ENCODE measurements at places on chromosomes 12 and 14.

DNA sequence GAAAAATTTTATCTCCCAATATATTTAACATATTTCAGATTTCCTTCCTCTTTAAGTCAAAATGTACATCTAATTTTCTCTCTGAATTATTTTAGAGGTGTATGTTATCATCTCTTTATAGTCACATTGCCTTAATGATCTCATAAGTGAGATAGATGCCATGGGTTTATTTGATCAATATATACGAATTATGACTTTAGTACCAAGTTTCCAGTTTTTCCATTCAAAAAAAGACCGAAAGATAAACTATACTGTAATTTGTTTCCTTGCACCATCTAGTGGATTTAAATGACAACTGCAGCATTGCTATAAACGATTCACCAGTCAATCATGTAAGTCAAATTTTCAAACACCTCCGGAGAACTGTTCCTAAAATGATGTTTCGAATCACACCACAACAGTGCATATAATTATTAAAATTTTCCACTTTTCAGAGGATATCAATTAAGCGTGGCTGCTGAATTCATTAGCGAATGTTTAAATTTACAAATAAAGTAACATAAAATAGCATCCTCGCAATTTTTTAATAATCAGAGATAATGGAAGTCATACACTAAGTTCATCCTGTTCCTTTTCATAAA lies 419 bp upstream of the ATXN7L3B start:
- peak; percentile 63 for DNase-seq

DNA sequence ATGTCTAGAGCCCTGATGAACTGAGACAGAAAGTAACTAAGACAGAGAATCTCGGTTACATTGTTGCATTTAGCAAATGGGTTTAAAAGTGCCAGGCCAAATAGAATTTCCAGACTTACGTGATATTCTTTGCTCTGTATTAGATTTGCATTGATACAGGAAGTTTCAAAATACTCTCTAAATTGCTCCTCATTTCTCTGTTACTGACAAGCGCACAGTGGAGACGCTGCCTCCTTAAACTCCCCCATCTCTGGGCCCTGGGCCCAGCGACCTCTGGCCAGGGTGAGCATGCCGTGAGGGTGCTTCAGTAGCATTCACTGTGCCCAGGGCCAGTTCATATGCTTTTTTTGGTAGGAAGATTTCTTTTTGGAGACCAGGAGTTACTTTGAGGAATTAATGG lies 22.9 kb upstream of the EVL start:
- no peak for DNase-seq

- no peak for DNase-seq
Observed at GRCh38 chr12:101806265-101806664, 24.5 kb downstream of the GNPTAB start.

DNA sequence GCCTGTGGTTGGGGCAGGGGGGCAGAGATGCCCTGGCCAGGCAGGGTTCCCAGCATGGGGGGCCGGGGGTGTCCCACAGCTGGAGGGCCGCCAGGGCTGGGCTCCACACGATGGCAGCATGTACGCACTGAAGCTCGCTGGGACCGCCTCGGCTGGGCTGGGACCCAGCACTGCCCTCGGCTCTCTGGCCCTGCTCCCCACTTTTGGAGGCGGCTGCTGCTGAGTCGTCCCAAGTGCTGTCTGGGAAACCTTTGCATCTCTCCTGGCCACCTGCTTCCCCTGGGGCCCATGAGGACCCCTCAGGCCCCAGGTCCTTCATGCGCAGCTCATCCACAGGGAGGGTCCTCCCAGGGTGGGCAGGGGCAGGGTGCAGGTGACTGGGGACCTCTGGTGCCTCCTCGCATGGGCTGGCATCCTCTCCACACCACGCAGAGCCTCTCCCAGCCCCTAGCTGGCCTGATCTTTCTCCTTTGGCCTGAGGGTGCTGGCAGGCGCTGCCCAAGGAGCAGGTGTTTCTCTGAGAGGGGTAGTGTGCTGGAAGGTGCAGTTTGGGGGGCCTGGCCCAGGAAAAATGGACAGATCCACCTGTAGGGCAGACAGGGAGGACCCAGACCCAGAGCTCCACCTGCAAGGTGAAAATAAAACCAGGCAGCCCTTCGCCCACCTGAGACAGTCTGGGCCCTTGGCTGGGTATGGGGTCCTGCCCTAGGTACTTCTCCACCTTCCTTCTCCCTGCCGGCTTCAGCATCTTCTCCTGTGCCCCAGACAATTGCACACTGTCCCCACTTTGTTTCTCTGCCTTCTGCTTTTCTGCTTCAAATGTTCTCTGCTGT lies 46.9 kb downstream of the DLK1 start:
- DNase-seq: no peak

DNA sequence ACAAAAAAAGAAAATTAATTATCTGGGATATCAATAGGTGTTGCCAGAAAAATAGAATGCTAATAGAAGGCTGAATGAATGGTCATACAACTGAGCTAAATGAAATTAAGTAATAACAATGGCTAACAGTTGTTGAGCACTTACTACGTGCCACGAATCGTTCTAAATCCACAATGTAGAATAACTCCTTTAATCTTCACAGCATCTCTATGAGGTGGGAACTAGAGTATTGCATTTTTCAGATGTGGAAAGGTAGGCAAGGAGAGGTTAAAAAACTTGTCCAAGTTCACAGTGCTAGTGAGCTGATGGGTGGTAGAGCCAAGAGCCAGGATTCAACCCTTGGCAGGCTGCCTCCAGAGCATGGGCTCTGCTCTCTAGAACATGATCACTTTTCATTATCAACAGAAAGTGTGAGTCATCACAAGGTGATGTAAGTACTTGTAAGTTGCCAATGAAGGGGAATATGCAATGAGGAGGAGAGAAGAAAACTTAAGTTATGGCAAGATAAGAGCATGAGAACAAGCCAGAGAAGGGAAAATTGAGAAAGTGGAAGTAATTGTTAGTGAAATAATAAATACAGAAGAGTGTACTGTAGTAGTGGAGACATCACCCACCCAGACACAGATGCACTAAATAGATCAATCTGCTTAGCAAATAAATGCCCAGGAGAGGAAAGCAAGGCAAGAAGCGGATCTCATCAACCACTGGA lies 122.1 kb downstream of the PRKD1 start:
- peak; percentile 87 for DNase-seq

DNA sequence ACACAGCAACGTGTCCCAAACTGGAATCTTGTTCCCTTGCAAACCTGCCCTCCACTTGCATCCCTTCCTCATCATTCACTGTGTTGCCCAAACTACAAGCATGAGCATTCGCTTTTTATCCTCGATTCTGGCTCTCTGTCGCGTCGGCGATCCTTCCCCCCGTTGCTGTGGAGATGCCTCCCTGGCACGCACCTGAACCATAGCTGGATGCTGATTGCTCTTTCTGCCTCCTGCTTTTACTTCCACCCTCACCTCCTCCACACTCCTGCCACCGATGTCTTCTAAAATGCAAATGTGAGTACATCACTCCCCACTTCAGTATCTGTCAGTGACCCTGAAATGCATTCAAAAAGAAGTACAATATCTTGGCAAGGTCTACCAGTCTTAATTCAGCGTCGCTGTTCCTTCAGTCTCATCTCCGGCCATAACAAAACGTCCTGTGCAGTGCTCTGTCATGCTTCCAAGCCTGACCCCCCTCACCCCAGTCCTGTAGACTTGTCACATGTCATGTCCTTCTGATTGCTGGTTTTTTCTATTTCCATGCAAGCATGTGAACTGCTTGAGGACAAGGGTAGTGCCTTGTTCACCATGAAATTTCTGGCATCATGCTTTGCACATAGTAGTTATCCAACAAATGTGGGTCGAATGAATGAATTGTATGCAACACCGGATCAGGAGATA lies 2.5 kb upstream of the PPP2R5C start:
- no peak for DNase-seq

DNA sequence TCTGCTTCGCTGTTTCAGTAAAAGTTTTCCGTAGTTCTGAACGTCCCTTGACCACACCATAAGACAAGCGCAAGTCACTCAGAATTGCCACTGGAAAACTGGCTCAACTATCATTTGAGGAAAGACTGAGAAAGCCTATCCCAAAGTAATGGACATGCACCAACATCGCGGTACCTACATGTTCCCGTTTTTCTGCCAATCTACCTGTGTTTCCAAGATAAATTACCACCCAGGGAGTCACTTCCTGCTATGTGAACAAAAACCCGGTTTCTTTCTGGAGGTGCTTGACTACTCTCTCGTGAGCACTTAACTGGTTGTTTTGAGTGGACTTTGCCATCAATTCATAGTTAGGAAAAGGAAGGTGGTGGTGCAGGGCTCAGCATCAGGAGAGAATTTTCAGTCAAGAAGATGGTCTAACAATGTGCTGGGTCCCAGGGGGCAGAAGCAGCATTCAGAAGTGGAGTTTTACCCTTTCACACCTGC lies 1.4 kb downstream of the EGLN3 start:
- no peak for DNase-seq

DNA sequence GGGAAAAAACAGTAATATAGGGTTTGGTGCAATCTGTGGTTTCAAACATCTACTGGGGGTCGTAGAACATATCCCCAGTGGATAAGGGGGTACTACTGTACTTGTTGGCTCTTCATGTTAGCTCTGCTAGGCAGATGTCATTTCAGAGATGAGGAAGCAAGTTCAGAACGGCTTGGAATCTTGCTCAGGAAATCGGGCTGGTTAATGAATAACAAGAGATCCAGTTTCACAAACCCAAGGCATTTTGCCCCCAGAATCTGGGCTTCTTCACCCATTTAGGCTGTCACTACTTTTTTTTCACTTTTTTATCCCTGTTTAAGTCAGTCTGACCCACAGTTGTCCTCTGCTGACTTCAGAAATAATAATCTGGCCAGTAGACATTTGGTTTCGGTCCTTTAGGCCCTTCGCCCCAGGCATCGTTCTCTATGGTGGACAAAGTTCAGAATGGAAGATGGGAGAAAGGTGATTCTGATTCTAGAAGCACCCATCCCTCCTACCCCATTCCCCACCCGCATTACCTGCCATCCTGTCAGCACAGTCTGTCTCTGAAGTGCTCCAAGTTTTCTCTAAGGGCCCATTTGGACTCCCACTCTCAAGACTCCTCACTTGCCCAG lies 4.5 kb downstream of the SUOX start:
- no peak for DNase-seq

DNA sequence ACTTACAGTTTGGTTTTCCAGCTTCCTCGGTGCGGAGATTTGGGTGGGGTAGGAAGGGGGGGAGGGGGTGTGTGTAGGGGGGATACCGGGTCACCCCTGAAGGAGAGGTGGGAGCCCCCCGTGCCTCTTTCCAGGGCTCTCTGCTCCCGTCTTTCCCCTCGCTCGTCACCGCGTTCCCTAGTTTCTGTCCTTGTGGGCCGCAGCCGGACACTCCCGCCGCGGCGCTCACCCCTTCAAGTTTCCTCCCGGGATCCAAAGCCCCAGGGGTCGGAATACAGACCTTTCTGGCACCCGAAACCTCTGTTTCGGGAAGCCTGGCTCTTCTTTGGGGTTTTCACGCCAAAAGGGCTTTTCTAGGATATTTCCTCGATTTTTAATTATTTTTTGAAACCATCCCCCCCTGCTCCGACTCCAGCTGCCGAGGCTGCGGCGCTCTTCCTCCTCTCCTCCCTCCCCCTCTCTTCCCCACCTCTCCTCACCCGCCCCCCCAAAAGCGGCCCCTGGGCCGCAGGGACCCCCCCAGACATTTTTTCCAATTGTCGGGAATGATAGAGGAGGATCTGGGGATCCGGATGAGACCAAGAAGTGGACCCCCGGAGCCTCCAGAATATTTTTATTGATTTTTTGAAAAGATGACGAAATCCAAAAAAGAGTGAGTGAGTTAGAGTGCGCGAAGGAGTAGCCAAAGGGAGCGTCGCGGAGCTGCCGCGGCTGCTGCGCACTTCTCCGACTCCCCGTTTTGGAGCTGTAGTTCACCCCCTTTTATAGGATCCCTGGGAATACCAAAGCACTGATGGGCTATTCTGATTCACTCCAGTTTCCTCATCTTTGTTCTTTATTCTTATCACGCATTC lies 1.7 kb downstream of the CCND2 start:
- DNase-seq: no peak

GRCh38 chr12:104519190-104520019 lies 62.7 kb downstream of the CHST11 start:
- peak; percentile 29 for DNase-seq

GRCh38 chr12:49305762-49306510 lies 11.0 kb downstream of the PRPH start:
- DNase-seq: no peak

GRCh38 chr14:24309538-24310264 lies at the start of gene LTB4R2:
Gene LTB4R2 (plus strand): TSS chr14:24310140. CDS start chr14:24310665, 525 bp downstream.
- no peak for DNase-seq

- peak; percentile 94 for DNase-seq
Observed at GRCh38 chr12:50572287-50572686, 67.5 kb downstream of the DIP2B start.

DNA sequence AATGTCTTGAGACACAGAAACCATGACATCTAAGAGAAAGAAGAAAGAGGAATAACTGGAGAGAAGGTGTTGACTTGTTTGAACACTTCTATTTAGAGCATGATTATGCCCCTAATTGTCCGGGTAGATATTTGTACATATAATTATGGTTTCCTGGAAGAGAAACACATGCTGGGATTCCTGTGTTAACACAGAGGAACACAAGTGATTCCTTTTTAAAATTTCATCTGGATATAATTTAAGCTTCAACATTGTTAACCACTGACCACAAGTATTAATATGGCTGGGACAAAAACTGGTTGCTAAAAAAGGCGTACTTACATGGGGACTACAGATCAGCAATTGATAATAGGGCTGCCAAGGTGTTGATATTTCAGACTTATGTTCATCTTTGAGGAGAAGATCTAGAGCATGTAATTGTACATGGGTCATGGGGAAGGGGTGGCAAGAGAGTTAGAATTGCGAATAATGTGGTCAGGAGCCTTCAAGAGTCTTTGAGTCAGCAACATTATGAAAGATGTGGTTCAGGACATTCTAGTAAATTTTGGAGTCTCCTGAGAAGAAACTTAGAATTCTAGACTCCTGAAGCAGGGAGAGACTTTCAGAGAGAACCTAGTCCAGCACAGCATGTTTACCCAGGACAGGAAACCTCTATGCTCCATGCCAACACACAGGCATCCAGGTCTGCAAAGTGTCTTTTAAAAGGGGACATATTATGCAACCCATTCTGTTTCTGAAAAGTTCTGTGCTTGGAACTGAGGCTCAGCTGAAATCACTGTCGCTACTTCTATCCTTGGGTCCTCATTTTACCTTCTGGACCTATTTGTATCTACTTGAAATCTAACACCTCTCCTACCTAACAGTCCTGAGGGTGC lies 56.5 kb downstream of the SLC38A1 start:
- DNase-seq: peak; percentile 75

GRCh38 chr14:77707355-77707723 lies 484 bp downstream of the ALKBH1 start:
- DNase-seq: peak; percentile 54

- no peak for DNase-seq
Observed at GRCh38 chr12:88413646-88414045, 166.6 kb downstream of the KITLG start.

- DNase-seq: no peak
Observed at GRCh38 chr12:4143896-4144295, 129.7 kb upstream of the CCND2 start.

DNA sequence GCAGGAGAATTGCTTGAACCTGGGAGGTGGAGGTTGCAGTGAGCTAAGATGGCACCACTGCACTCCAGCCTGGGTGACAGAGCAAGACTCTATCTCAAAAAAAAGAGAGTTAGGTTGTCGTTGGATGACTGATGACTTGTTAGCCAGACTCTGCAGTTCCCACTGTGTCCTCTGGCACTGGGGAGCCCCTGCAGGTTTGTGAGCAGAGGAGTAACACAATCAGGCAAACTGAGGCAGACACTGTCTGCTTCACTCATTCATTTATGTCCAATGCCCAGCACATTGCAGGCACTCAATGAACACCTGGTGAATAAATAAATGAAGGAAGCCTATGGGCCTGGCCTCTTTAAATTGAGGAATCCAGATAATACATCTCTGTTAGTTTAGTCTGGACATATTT lies 41.2 kb upstream of the BCL11B start:
- no peak for DNase-seq

GRCh38 chr12:14260011-14260993 lies 105.2 kb upstream of the ATF7IP start:
- peak; percentile 96 for DNase-seq
